Stimulated activated effector memory CD8-positive, alpha-beta T cell treated with anti-CD3 and anti-CD28 coated beads, Interleukin-12 subunit alpha, Interleukin-12 subunit beta, amount 100 ng/mL, for 72 hours (primary cell): ENCODE measurements at places on chromosomes 5 and 9.

GRCh38 chr5:131386779-131387178, 122.9 kb downstream of the CDC42SE2 start:
- no peak for DNase-seq

- no peak for DNase-seq
Measured at GRCh38 chr9:34171753-34172535, 6.9 kb upstream of the UBAP1 start.

- DNase-seq = no peak
Measured at GRCh38 chr9:106911951-106912350, 49.0 kb downstream of the ZNF462 start.

DNA sequence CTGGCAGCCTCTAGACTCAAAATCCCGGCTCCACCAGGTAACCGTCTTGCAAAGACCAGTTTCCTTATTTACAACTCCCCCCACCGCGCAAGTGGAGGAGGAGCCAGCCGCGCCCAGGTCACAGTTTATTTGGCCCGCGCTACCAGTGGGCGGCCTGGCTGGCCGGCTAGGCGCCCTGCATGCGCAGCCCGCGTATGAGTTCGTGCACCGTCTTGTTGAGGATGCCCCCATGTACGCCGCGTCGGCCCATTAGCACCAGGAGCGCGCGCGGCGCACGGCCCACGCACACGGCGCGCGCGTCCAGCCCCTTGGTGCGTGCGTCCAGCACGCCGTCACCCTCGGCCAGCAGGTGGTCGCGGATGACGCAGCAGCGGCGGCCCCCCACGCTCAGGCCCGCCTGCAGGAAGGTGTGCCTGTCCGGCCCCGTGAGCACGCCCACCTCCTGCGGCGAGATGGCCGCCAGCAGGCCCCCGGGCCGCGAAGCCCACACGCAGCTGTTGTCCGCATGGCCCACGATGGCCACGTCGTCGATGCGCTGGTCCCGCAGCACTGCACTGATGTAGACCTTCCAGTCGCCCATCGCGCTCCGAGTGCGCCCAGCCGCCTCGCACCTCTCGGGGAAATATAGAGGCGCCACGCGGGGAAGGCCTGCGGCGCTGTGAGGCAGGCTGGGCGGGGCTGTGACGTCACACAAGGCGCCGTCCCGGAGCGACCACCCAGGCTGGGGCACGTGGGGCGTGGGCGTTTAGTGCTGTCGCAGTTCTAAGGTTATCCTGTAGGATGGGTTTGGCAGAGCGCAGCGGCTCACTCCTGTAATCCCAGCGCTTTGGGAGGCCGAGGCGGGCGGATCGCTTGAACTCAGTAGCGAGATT, at the start of gene PFN3:
TSS of gene PFN3 (minus strand) at position 665 of the 872 bp plus-strand sequence. CDS start at position 580, 85 bp downstream.
- DNase-seq = no peak

GRCh38 chr9:88056876-88057275, 81.4 kb downstream of the SPATA31C2 start:
- DNase-seq = no peak

- no peak for DNase-seq
Measured at GRCh38 chr9:137534256-137535119, 15.7 kb downstream of the PNPLA7 start.

GRCh38 chr5:171226864-171227263, 82.2 kb upstream of the TLX3 start:
- no peak for DNase-seq

DNA sequence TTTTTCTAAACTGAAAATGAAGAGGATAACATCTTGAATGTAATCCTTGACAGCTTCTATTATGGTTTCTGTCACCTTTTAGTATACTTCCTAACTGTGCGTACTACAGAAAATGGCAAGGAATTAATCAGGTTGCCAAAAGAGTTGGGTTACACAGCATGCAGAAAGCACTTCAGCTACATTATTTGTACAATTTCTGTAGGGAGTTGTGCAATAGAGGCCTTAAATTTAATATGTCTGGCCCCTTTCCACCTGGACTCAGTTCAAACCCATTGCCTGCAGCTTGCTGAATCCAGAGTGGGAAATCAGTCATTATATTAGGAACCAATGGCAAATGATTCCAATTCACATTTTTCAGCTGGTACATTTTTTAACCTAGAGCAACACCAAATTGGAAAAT, 549.7 kb downstream of the CSNK1G3 start:
- no peak for DNase-seq

GRCh38 chr9:36903541-36904435, 130.3 kb downstream of the PAX5 start:
- peak; percentile 85 for DNase-seq

DNA sequence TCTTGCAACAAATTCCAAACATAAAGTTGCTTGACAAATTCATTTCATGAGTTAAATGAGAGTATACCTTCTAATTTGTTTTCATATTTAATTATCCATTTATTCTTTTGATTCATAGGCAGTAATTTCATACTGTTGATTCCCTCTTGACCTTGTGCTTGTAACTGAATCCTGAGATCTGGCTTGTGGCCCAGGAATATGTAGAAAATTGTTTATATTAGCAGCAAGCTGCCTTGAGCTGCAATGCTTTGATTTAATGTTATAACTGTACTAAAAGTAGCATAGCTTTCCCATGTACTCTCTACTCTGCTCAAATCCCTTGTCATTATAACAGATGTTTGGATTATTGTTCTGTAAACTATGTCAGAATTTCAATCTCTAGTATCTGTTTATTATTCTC, 780.7 kb downstream of the NR2F1-AS1 start:
- no peak for DNase-seq

GRCh38 chr5:135176991-135177390, 143.0 kb upstream of the PITX1 start:
- DNase-seq = no peak

- DNase-seq = no peak
Measured at GRCh38 chr9:38046661-38047300, 22.2 kb downstream of the SHB start.

DNA sequence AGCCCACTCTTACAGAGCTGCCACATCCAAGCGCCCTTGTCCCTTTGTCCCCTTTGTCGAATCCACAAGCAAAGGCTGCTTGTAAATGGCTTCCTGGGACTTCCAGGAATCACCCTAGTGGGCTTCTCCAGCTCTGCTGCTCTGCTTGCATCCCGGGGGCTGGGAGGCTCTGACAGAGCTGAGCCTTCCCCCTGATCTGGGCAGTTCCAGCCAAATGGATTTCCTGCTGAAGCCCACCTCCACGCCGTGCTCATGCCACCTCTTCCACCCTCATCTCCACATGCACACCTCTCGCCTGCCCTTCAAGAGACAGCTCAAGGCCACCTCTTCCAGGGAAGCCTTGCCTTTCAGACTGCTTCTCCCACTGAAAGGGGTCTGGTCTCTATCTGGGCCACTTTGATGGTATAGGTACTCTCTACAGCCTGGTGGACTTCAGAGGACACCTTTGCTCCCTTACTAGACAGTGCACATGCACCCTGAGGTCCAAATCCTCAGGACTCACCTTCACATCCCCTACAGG, 106.2 kb downstream of the LHFPL2 start:
- no peak for DNase-seq

DNA sequence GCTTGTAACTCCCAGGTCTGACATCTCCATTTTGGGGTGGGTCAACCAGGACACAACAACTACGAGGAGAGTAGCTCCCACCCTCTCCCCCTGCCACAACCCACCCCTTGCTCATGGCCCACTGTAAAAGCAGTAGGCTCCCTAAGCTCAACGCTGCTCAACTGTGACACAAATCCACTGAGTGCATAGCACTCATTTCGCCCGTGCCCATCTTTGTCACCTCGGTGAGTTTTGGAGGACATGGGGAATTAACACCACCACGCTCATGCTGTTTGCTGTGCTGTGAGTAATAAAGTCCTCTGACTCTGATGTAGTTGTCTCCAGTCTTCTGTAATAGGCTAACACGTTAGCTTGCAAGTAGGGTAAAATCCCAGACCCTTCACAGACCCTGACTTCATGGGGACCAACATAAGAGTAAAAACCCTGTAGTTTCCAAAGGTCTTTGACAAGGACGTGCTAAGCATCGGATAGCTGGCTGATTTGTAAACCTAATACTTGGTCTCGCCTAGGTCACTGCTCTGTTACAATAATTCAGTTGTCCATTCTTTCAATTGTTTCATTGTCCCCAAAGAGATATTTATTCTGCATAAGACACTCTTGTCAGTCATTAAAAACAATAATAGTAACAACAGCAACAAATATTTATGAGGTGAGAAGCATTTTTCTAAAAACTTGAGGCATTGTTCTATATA, 7.7 kb downstream of the PLGRKT start:
- DNase-seq = no peak

DNA sequence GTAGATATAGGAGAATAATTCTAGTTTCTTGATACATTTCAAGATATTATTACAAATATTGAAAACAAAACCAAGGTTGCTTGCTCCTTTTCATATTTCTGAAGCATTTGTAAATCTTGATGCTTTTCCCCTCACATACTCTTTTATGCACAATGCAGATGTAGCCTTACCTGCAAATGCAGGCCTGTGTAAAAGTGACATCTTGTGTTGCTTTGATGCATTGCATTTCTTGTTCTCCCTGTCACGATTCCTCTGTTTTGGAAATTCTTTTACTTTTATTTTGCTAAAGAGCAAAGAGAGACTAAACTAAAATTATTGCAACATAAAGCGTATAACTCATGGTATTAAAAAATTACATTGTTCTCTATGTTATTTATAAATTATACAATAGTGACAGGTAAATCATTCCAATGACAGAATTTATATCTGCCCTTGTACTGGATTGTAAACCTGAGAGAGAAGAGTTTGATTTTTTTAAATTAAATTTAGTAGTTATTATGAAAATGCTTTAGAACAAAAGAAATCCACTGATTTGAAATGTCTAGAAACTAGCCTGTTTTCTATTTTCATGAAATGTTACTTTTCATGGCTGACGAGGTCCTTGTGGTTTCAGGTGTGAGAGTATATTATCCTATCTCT, 970.0 kb downstream of the MAT2B start:
- DNase-seq = no peak

- peak; percentile 80 for DNase-seq
Measured at GRCh38 chr5:138641547-138642298, 66.5 kb upstream of the HSPA9 start.

- DNase-seq = no peak
Measured at GRCh38 chr5:60586307-60586901, 113.6 kb downstream of the DEPDC1B start.

GRCh38 chr5:74953937-74954720, 87.9 kb upstream of the FAM169A start:
- DNase-seq = no peak

DNA sequence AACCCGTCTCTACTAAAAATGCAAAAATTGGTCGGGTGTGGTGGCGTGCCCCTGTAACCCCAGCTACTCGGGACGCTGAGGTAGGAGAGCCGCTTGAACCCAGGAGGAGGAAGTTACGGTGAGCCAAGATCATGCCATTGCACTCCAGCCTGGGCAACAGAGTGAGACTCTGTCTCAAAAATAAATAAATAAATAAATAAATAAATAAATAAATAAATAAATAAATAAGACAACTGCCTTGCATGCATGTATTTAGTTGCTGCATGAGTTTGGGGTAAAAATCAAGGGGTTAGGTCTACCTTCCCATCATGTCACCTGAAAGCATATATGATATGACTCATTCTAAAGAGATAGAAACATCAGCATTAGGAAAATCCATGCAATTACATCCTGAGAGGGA, 254.0 kb downstream of the ADAMTSL1 start:
- DNase-seq = no peak

DNA sequence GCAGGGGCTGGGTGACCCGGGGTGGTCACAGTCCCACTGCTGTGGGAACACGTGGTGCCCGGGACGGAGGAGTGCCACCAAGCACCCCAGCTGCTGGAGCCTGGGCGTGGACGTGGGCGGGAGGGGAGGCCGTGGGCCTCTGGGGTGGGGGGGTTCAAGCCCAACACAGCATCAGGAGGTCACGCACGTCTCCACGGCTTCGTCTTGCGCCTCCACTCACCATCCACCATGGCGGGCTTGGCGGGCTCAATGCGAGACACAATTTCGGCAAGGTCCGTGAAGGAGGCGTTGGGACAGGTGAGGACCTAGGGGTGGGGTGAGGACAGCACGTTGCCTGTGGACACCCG, 2.2 kb upstream of the NSMF start:
- no peak for DNase-seq

DNA sequence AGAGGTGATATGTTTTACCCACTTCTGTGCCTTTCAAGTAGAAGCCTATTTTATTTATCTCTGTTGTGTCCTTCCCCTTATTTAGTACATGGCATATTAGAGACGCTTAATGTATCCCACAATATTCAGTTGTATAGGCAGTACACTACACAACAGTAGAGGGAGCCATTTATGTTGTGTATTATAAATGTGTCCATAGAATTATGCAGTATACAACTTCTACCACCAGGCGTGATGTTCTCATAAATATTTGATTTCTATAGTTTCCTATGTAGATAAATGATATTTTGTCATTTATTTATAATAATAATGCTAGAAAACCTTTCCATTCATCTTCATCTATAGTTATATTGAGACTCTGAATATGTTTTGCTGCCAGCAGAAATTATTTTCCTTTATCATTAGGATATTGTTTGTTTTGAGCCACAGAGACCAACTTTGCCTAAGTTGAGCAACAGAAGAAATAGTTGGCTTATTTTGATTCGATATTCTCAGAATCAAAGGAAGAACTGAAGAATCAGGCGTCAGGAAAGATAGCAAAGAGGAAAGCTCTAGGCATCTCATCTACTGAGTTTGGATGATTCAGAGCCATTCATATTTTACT, 81.7 kb downstream of the ADAMTS19 start:
- no peak for DNase-seq

GRCh38 chr9:112624711-112625707, 92.9 kb downstream of the INIP start:
- no peak for DNase-seq

GRCh38 chr5:10276691-10277090, 26.6 kb downstream of the CCT5 start:
- no peak for DNase-seq

GRCh38 chr9:84493284-84493947, 152.9 kb upstream of the SLC28A3 start:
- DNase-seq = no peak

DNA sequence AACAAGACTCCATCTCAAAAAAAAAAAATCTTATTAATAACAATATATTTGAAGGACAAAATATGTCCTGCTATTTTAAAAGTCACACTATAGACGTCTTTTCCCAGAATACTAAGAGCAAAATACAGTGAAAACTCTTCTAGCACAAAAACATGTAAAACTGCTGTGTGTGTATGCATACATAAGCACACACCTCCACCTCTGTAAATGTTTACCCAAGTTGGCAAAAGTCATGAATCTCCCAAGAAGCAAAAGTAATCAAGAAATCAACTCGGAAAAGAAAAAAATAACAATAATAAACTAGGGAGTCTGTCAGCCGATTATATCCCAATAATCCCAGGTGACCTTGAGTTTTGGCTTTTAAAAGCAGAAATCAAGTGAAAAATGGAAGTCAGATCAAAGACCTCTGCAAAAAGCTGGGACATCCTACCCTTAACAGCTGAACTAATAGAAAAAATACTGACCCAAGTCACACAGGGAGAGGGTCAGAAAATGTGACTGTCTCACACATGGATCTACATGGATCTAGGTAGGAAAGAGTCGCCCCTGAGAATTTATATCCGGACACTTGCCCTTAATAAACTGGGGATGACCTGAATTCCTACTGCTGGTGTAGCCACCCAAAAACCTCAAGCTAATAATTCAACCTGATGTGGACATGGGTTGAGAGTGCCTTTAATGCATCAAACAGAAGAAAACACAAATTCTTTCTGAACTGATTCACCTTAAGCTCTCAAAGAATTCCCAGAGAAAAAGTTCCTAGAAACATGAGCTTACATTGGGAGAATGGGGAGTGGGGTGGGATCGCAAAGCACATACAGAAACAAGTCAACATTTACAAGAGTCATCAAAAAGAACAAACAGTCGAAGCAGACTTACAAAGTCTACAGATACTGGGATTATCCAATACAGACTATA, 29.9 kb downstream of the LPAR1 start:
- DNase-seq = no peak
